ENCODE measurements at places on chromosomes 7 and 10.

GRCh38 chr10:846126-846685, 85.3 kb downstream of the LARP4B start:
- DNase-seq = no peak

DNA sequence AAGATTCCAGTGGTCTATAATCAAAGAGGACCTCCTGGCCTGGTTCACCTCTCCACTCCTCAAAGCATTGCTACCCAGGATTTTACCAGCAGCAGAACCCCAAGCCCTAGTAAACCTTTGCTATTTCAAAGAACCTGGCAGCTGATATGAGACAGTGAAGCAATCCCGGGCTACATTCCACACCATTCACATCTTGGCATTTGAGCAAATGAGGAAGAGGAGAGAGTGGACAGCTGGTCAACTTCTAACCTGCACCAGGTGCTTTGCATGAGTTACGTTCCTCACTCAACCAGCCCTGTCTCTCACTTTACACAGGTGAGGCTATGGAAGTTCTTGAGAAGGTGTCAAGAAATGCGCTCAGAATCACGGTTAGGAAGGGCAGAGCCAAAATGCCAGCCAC, 1.1 kb downstream of the CCDC3 start:
- no peak for DNase-seq

GRCh38 chr7:17746020-17746530, 194.2 kb downstream of the SNX13 start:
- DNase-seq = no peak

- DNase-seq = no peak
These were observed 355.1 kb downstream of the GALNT17 start for GRCh38 chr7:71486856-71487628.

DNA sequence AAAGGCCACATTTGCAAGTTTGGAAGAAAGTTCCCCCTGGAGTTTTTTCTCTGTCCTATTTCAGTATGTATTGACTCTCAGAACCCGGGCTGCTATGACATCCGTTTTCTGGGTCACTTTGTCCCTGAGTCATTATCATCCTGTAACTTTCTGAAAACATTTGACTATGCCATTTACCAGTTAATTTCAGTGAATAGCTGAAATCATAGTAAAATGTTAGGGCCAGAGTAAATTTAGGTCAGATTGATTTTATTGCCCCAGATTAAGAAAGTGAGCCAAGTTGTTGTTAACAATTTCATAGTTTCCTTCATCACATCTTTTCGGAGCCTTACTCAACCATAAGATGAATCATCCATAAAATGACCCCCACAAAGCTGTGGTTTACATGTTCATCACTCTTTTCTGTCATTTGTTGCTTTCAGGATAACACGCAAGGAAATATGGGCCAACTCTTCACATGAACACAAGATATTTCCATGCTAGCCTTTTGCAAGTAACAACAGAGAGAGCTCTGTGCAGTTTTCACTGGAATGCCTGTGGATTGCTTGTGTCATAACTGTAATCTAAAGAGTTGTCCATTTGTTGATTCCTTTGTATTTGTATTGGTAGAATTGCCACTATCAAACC, 3.9 kb upstream of the MACC1 start:
- no peak for DNase-seq

- no peak for DNase-seq
These were observed 22.1 kb downstream of the ANTXRL start for GRCh38 chr10:46308666-46309450.

GRCh38 chr10:128024426-128024825, 101.8 kb downstream of the MKI67 start:
- no peak for DNase-seq

DNA sequence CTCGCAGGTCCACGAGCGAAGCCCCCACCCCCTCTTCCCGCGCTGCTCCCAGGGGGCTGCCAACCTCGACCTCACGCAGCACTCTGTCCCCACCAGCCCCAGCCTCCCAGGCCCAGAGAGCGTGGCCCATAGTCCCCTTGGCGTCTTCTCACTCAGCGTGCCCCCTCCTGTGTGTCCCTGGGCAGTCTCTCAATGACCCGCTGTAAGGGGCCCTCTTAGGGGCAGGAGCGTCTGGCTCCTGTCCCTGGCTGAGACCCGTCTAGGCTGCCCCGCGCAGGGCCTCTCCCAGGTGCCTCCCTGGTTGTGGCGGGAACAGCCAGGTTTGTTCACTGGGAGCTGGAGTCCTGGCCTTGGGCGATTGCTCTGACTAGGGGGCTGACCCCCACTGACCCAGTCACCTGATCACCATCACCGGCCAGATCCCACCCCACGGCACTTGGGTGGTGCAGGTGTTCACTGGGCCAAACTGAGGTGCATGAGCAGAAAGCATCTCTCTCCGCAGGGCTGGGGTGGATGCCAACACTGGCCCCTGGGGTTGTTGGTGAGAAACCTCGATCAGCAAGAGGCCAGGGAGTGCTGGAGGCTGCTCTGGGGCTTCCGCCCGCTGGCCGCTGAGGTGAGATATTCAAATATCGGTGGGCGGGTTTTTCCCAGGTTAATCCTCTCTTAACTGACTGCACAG, 12.6 kb upstream of the WDFY4 start:
- DNase-seq = no peak

DNA sequence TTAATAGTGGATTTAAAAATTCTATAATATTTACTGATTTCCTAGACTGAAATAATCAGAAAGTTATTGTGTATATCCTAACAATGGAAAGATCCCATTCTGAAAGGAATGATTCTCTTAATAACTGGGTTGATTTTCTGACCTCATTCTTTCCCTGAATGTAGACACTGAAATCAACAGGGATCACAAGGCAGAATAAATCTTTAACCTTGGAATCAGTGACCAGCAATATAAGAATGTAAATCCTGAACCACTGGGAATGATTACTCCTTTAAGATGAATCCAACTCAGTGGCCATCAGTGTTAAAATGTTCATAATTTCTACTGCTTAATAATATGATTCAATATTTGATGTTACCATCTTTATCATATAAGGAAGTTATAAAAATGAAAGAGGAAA, 47.6 kb downstream of the ANKRD26 start:
- DNase-seq = no peak

- no peak for DNase-seq
These were observed 13.5 kb upstream of the RPEL1 start for GRCh38 chr10:103232131-103232673.

DNA sequence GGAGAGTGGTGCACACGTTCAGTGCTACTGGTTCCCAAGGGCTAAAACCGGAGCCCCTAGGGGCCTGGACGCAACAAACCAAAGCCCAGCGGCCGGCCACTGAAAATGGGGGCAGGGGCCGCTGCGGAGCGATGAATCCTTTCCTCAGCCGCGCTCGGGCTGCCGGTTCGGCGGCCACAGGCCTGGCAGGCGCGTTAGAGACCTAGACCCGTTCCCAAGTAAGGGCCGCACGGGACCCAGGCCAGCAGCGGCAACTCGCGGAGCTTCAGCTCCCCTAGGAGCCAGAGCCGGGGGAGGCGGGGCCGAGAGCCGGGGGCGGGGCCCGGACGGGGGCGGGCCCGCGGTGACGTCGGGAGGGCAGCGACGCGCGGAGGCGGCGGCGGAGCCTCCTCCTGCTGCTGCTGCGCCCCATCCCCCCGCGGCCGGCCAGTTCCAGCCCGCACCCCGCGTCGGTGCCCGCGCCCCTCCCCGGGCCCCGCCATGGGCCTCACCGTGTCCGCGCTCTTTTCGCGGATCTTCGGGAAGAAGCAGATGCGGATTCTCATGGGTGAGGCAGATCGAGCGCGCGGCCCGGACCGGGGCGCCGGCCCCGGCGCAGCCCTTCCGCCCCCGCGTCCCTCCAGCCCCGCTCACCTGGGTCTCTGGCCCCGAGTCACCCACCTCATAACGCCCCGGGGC, at the start of gene ARF5:
ARF5 (plus strand) TSS at position 393 of the 678 bp plus-strand sequence; CDS start at position 481, 88 bp downstream.
- peak; percentile 82 for DNase-seq

DNA sequence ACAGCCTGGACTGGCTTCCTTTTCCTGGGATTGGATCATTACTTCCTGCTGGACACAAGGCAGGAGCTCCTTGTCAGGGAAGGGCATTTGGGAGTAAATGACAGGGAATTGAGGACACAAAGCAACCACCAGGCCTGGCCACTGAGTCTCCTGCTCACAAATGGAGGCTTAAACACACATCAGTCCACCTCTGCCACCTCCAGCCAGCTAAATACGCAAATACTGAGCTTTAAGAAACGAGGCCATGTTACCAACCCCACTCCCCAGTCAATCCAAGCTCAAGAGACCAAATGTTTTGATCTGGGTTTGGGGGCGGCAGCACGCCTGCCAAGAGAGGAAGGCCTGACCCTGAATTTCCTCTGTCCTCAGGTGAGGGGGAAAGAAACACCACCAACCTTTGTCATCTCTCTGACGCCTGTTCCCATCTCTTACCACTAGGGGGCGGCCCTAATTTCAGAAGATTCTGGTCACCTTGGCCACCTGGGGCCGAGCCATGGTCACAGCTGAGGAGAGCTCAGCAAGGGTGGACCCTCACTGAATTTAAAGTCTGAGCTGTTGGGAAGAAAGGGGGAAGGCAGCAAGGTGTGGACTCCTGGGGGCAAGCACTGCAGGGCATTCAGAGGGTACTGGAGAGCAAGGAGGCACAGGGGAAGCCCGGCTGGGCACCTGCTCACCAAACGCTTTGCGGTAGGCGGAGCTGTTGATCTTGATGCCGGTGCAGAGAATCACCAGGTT, 16.5 kb downstream of the AIFM2 start:
- DNase-seq = peak; percentile 57

- no peak for DNase-seq
These were observed 45.3 kb downstream of the FAM13C start for GRCh38 chr10:59317066-59317465.

DNA sequence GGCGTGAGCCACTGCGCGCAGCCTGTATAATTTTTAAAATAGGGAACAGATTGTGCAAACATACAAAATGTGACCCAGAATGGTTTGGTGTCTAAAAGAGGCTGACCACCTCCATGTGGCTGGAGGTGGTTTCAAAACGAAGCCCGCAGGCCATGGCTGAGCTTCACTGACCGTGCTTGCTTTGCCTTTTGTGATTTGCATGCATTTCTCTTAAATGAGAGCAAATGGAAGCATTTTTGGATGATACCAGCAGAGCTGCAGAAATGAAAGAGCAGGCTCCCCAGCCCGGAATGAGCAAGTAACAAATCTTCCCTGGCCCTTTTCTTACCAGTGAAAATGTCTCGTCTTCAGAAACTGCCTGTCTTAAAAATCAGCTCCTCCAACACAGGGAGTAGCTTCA, 239.9 kb downstream of the CAMK1D start:
- no peak for DNase-seq

- DNase-seq = no peak
These were observed 31.6 kb downstream of the COA1 start for GRCh38 chr7:43697690-43698089.

- no peak for DNase-seq
These were observed 66.6 kb downstream of the SLIT1 start for GRCh38 chr10:97119058-97119745.

GRCh38 chr7:22849662-22850061, 27.0 kb upstream of the TOMM7 start:
- no peak for DNase-seq

DNA sequence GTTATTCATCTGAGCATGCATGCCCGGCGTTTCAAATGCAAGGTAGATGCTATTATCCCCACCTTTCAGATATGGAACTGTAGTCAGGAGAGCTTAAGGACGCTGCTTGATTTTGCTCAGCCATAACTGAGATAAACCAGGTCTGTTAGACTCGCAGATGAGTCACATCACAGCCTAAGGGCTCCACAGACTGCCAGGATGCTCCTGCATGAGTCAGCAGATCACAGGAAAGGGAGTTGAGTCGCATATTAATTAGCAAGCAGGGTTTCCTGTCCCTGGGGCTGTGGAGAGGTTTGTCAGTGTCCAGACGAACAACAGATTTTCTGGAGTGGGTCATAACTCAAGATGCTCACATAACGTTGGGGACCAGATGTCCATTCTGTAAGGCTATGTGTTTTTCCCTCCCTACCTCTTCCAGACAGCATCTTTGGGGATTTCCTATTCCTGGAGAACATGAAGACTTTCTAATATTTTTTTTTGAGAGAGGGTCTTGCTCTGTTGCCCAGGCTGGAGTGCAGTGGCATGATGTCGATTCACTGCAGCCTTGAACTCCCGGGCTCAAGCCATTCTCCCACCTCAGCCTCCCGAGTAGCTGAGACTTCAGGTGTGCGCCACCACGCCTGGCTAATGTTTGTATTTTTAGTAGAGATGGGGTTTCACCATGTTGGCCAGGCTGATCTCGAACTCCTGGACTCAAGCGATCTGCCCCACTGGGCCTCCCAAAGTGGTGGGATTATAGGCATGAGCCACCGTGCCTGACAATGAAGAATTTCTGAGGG, 36.7 kb downstream of the PFKFB3 start:
- no peak for DNase-seq

- DNase-seq = no peak
These were observed 90.9 kb upstream of the CHST15 start for GRCh38 chr10:124184208-124184830.

GRCh38 chr10:81502677-81503359, 372.2 kb upstream of the NRG3 start:
- no peak for DNase-seq

GRCh38 chr7:39700165-39700564, 76.8 kb downstream of the RALA start:
- DNase-seq = no peak

GRCh38 chr7:19377611-19378344, 232.6 kb upstream of the FERD3L start:
- no peak for DNase-seq

- no peak for DNase-seq
These were observed 25.4 kb downstream of the AMZ1 start for GRCh38 chr7:2713370-2713769.

DNA sequence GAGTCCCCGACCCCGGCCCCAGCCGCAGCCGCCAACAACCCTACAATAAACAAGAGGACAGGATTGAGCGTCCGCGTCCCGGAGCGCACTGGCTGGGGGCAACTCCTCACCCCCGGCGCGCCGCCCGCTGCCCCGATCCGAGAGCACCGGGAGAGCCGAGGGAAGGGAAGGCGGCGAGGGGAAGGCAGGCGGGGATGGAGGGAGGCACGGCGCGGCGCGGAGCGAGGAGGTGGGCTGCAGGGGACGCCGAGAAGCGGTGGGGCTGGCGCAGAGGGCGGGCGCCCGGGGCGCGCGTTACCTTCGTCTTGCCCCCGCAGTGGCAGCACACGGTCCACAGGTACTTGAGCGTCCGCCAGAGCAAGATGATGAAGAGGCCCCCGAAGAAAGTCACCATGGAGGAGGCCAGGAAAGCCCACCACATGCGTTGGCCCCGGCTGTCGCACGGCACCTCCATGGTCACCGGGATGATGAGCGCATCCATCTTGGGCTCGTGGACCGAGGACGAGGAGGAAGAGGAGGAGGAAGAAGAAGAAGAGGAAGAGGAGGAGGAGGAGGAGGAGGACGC, 559 bp downstream of the KCNMA1 start:
- DNase-seq = no peak

GRCh38 chr7:153393666-153394065, 634.1 kb downstream of the ACTR3B start:
- no peak for DNase-seq
